HepG2 (cell line): ENCODE measurements at places on chromosomes 11 and 22. TPM values are rescaled to one million over a fixed set of nuclear protein-coding genes. Genes with fewer than 3 reads are reported as not detected.

DNA sequence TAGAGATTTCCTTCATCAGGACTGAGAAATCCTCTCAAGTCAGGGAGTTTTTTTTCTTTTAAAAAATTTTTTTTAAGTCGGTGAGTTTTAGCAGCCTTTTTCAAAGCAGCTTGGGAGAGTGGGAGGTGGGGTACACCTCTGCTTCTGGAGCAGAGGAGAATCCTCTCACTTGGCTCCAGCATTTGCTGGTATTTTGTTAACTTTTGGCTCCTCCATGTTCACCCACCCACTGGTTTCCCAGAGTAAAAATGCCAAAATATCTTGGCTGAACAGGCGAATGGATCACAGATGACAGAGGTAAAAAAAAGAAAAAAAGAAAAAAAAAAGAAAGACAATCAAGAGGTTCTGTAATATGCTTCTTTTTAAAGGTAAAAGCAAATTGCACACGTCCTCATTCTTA is 68.0 kb downstream of the GAB2 start:
- no peak for DNase-seq

The MS4A14 gene
- not detected in 2 replicates for total RNA-seq

DNA sequence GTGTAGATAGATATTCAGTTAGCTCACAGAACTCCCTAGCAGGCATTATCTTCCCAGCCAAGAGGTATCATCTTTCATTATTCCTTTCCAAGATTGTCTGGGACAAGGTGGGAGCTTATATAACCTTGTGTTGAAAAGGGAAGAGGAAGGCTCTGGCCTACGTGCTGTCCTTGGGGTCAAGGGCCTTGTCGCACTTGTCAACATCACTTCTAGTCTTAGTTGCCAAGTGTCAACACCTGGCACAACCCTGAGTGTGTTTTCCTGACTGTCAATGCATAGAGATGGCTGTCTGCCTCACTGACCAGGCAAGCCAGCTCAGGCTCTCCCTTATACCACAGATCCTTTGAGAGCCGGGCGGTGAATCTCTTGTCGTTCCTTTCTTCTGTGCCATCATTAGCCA is 331.9 kb downstream of the CNTN5 start:
- DNase-seq, result no peak

- DNase-seq, result no peak
Observed at GRCh38 chr11:62715150-62716130, 8.0 kb downstream of the GNG3 start.

The MPZL3 gene
- 6.6 and 9.3 TPM in 2 replicates for total RNA-seq

The PGA3 gene
- not detected in 2 replicates for total RNA-seq

The MPZL2 gene
- total RNA-seq, result 16.6 and 27.9 TPM in 2 replicates

The IL17REL gene
- not detected in 2 replicates for total RNA-seq
